Spinal cord (tissue), 10 donors: ENCODE measurements at places on chromosomes 5 and 9. TPM values are rescaled to one million over a fixed set of nuclear protein-coding genes. Genes with fewer than 3 reads are reported as not detected.

DNA sequence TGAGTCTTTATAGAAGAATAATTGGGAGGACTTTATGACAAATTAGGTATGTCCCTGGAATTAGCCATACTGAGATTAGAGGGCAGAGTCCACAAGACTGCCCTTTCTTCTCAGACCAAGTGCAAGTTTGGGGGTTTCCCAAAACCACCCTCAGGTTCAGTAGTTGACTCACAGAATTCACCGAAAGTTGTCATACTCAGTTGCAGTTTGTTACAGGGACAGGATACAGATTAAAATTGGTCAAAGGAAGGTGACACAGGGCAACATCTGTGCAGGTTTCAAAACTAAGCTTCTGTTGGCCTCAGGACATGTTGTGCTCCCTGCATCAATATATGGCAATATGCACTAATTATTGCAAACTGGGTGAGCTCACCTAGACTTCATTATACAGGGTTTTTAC lies 3.8 kb downstream of the RANBP17 start:
- DNase-seq, result no peak

DNA sequence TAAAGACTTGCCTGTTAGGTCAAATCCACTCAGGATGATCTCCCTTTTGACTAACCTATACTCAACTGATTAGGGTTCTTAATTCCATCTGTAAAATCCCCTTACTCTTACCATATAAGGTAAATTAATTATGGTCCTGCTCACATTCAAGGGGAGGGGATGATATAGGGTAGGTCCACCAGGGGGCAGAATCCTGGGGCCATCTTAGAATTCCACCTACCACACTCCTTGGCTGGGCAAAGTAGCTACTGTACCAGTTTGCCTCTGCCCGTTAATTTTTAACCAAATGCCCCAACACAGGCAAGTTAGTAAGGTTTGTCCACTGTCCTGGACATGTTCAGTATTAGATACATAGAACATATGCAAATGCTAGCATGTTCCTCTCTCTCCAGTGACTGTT lies 262.4 kb downstream of the SEMA5A start:
- DNase-seq, result no peak

CER1 gene
- total RNA-seq, result 0.72 TPM

GM2A gene
- 59.2 TPM for total RNA-seq

IL3 gene
- not detected for total RNA-seq

SOX30 gene
- total RNA-seq, result 0.22 TPM

DNA sequence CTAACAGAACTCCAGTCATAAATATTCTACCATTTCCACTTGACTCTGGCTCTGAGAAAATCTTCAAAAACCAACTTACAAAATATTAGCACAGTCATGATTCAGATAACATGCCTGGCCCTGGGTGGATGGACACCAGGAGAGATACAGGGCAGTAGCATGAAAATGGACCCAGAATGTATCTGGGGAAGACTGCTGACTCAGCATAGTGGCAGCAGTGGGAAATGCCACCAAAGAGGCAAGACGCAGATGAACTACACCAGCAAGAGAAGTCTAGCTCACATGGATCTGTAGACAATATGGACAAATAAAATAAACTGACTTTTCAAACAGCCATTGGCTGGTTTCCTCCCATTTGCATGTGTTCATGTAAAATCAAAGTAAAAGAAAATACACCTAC lies 359.8 kb downstream of the SEMA5A start:
- DNase-seq, result no peak

DNA sequence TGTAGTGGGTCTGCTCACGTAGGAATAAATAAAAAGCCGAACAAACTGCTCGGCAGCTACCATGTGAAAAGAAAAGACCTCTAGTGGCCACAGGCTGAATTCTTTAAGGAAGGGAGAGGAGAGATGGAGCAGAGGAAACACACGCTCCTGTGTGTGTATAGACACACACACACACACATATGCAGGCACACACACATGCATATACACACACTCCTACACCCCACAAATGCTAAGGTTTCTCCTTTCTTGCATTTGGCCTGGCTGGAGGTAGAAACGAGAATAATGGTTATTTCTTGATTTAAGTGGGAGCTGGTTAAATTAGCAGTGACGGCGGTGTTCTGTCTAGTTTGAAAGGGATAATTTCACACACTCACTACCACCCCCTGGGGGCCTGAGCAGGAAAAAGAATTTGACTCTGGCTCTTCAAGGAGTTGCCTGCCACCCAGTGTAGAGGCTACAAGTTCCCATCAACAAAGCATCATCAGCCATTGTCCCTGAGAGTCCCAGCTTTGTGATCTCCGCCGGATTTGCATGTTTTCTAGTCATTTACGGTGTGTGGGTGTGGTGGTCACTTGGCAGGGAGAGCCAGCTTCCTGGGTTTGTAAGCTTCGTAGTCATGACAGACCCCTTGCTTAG lies at the start of gene INSYN2B:
INSYN2B (minus strand) TSS at position 78 of the 636 bp plus-strand sequence. CDS start 96,597 bp downstream, outside the sequence.
- peak; percentile 95 for DNase-seq

ADAMTSL1 gene
- 31.5 TPM for total RNA-seq

DNA sequence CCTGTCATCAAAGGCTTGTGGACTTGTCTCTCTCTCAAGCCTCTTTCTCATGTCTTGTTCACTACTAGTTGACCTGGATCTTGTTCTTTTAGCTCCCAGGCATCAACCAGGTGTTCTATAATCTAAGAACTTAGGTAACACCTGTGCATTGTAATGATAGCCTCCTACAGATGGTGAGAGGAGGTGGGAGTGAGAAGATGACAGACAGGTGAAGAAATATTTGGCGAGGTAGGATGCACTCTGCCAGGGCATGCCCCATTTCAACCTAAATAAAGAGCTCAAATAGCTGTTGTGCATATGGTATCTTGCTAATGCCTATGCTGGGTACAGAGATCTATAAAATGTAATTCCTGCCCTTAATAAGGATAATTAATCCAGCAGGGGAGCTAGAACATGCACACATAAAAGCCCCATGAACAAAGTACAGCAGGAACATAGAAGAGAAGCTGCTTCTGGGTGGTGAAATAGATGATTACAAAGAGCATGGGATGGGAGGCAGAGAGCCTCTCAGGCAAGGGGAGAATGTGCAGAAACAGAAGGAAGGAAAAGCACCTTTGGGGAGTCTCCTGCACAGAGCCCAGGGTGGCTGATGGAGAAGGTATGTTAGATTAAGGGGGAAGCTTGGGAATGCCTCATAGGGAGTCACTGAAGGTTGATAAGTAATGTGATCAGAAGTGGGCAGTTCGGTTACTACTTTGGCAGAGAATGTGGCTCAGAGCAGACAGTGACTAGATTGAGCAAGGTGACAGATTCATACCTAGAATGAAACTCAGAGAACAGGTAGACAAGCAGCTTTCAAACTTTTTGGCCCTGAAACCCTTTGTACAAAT lies 28.0 kb upstream of the PLIN2 start:
- no peak for DNase-seq

DNA sequence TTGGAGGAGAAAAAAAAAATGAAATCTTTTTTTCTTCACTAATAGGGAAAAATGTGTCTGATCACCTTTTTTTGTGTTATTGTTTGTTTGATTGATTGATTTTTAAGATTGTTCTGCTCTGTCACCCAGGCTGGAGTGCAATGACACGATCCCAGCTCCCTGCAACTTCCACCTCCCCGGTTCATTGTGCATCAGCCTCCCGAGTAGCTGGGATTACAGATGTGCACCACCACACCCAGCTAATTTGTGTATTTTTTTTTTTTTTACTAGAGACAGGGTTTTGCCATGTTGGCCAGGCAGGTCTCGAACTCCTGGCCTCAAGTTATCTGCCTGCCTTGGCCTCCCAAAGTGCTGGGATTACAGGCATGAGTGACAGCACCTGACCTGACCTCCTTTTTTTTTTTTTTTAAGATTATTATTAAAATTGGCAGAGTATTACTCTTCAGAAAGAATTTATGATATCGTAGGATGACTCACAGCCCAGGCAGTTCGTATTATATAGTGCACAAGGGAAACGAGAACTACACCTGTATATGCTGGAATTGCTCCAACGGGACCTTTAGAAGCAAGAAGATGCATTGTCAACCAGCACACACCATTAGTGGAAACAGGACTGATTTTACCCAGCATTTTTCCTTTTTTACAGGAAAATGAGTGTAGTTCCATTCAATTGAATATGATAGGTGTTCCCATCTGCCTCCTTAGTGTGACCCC lies 27.7 kb downstream of the FUBP3 start:
- no peak for DNase-seq

DNA sequence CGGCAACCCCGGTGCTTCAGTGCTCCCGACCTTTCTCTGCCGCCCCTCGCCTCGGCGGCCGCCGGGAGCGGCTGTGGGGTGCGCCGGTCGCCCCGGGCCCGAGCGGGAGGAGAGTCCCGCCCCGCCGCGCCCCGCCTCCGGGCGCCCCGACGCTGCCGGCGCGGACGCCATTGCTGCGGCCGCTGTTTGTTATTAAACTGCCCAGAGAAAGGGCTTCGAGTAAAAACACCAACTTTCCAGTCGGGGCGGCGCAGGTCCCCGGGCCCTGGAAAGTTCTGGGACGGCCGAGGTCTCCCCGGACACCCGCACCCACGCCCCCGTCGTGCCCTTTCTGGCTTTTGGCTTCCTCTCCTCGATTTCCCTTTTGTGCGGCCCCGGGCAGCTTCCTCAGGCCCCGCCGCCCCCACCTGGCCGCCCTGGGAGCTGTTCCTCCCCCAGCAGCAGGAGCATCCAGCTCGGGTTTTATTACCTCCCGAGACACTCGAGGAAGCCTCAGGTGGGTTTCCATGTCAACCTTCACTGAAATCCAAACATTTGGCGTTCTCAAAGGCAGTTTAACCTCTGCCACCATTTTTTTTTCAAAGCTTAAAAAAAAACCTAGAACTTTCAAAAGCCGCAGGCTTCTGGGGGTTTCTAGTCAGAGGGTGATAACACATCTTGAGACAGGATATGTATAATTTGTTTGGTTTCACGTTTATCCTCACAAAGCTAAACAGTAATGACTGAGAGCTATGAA lies 334.4 kb downstream of the CWC27 start:
- DNase-seq, result peak; percentile 82

CDX1 gene
- total RNA-seq, result not detected

GRCh38 chr5:112551419-112552032 lies 132.4 kb upstream of the EPB41L4A start:
- peak; percentile 96 for DNase-seq

DNA sequence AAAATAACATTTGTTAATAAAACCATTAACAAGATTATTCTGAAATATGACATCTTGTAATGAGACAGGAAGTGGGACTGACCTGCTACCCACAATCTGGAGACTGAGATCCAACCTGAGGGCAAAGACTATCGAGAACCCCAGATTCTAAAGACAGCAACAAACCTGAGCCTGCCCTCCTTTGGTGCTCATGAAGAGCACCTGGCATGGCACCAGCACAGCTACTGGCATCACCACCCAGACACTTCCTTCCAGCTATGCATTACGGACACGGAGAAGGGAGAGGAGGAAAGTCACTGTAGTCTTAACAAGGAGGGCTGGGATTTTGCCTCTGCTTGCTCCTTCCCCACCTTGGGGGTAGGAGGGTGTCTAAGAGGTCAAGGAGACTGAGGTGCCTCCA lies 105.5 kb downstream of the AUH start:
- no peak for DNase-seq

RNF44 gene
- total RNA-seq, result 19.2 TPM

DNA sequence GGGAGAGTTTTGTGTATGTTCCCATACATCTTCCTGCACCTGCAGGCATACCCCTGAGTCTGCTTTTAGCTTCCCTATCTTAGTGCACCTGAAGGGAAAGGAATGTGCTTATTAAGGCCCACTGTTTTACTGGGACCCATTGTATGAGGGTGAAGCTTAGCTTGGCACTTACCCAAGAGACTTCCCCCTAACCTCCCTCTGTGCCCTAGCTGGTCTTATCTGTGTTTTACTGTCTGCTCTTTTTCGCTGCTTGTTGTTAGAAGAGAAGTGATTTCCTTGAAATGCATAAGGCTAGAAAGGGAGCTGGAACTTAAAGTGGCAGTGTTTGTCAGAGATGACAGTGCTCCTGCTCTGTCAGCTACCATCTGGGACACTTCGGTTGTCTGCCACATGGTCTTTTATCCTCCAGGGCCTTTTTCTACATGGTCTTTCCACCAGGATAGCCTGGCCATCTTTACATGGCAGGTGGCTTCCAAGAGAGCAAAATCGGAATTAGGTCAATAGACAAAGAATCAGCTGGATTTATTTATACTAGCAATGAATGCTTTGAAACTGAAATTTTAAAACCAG lies 122.5 kb upstream of the SLC44A1 start:
- peak; percentile 55 for DNase-seq

- no peak for DNase-seq
These were observed 212.1 kb downstream of the ARL15 start for GRCh38 chr5:54098267-54098666.

CYLC2 gene
- total RNA-seq, result not detected

GRCh38 chr5:82641331-82642003 lies 363.3 kb upstream of the RPS23 start:
- DNase-seq, result peak; percentile 77

GRCh38 chr5:100423330-100423729 lies 111.8 kb upstream of the FAM174A start:
- DNase-seq, result no peak

DNA sequence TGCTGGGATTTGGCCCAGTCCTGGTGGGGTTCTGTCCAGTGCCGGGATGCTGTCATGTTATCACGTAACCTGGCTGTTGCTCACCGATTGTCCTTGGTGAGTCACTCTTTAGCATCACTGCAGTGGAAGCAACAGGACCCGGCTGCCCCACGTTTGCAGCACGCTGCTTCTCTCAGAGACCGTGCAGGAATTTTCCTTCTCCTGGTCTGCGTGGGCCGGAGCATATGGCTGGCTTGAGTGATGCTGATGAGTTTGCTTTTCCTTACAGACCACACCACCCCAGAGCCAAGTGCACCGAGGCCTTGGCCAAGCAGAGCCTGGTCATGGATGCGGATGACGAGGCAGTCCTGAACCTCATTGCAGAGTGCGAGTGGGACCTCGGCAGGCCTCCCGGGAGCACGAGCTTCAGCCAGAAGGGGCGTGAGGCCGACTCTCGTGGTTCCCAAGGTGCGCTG lies 21.4 kb downstream of the CEP72 start:
- DNase-seq, result no peak

DNA sequence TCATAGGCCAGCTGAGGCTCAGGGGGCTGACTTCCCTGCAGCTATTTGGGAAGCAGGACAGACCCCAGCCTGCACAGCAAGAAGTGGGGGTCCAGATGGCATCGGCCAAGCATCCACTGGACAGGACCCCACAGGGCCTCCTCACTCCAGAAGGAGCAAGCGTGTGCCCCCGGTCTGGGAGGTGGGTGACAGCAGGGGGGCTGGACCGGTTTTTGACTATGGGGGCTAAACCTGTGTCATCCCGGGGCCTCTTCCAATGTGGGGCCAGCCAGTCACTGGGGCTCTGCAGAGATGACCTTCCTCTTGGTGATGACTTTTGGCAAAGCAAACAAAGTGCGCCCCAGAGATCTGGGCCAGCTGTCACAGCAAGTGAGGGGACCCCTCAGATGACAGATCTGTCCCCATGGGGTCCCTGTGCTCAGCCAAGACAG lies 163.9 kb downstream of the OLFM1 start:
- DNase-seq, result no peak
